ENCODE measurements at places on chromosomes 4 and X. TPM values are rescaled to one million over a fixed set of nuclear protein-coding genes. Genes with fewer than 3 reads are reported as not detected.

EGF gene
- 3.3 TPM for total RNA-seq

GALNTL6 gene
- 0.60 TPM for total RNA-seq

RASGEF1B gene
- total RNA-seq = 15.0 TPM

NAP1L3 gene
- total RNA-seq = 3.8 TPM

CTPS2 gene
- total RNA-seq = 13.7 TPM

FAM241A gene
- 2.9 TPM for total RNA-seq

NIPAL1 gene
- 6.9 TPM for total RNA-seq

POU4F2 gene
- not detected for total RNA-seq

BGN gene
- total RNA-seq = 164 TPM

SUPT20HL1 gene
- not detected for total RNA-seq
